ENCODE measurements at places on chromosomes 7 and 10. TPM values are rescaled to one million over a fixed set of nuclear protein-coding genes. Genes with fewer than 3 reads are reported as not detected.

CNPY1 gene
- total RNA-seq: not detected

ADIRF gene
- total RNA-seq: 0.54 TPM

DNA sequence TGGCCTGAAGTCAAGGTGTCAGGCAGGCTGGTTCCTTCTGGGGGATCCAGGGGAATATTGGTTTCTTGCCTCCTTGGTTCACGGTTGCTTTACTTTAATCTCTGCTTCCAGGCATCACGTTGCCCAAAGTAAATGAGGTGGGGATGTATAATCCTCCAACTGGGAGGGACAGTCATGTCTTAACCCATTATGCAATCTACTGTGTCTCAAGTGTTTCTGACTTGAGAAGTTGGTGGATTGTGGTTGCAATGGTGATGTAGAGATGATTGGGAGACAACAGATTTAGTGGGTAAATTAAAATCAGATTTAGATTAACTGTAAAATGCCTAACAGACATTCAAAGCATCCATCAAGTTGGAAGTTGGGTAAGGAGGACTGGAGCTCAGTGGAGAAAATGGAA is 32.7 kb downstream of the TBXAS1 start:
- no peak for DNase-seq

GRCh38 chr7:150975536-150976319 is 2.4 kb downstream of the KCNH2 start:
- DNase-seq: no peak

DNA sequence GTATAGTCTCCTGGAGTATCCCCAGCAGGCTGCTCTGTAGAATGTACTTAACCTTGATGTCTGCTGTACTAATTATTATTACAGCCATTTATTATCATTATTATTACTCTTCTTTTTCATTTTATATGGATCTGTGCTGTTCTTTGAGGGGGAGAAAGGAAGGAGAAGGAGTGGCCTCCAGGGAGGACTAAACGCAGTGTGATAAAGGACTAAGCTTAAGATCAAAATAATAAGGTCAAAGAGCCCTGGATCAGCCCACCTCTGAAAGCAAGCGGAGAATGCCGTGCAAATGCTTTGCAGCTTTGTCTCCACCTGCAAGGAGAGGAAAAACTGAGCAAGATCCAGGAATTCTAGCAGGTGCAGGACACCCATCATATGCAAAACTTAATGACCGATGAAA is 65.3 kb downstream of the RELN start:
- no peak for DNase-seq

Measured in chondrocyte (in vitro differentiated cells).